ENCODE measurements at places on chromosomes 13 and 19. TPM values are rescaled to one million over a fixed set of nuclear protein-coding genes. Genes with fewer than 3 reads are reported as not detected.

PEAK3 gene
- not detected for total RNA-seq

ZNF850 gene
- 2.0 TPM for total RNA-seq

RXFP2 gene
- total RNA-seq = not detected

OR7D2 gene
- total RNA-seq = not detected

UBE2L5 gene
- total RNA-seq = not detected

KLK11 gene
- total RNA-seq = not detected

MTUS2 gene
- 0.13 TPM for total RNA-seq

ZNF681 gene
- 0.43 TPM for total RNA-seq

TSKS gene
- 0.52 TPM for total RNA-seq

PNMA8A gene
- 3.2 TPM for total RNA-seq

RFX2 gene
- total RNA-seq = 14.5 TPM

KLK12 gene
- not detected for total RNA-seq

IRGC gene
- not detected for total RNA-seq

TRIP10 gene
- total RNA-seq = 31.5 TPM

ZNF432 gene
- 12.9 TPM for total RNA-seq

RGL3 gene
- 4.8 TPM for total RNA-seq

RAB3D gene
- total RNA-seq = 10.8 TPM

ZNF625 gene
- 9.2 TPM for total RNA-seq

SERTM1 gene
- total RNA-seq = not detected

PSG4 gene
- total RNA-seq = 0.36 TPM

SIPA1L3 gene
- 12.1 TPM for total RNA-seq

PGLYRP2 gene
- not detected for total RNA-seq

ZNF534 gene
- 0.07 TPM for total RNA-seq

MBD3L2 gene
- total RNA-seq = not detected

CABP5 gene
- not detected for total RNA-seq

ZNF490 gene
- total RNA-seq = 9.6 TPM

OLFM2 gene
- total RNA-seq = 112 TPM

CCDC194 gene
- not detected for total RNA-seq

ONECUT3 gene
- total RNA-seq = not detected

ACER1 gene
- not detected for total RNA-seq

WASF3 gene
- 17.8 TPM for total RNA-seq

AP1M2 gene
- total RNA-seq = not detected

CD70 gene
- total RNA-seq = not detected
